ENCODE measurements at places on chromosomes 4 and X.

- no peak for DNase-seq
These were observed 209.5 kb downstream of the PCDH7 start for GRCh38 chr4:30929649-30930048.

- no peak for DNase-seq
These were observed 10.5 kb downstream of the ANTXR2 start for GRCh38 chr4:80062527-80062926.

DNA sequence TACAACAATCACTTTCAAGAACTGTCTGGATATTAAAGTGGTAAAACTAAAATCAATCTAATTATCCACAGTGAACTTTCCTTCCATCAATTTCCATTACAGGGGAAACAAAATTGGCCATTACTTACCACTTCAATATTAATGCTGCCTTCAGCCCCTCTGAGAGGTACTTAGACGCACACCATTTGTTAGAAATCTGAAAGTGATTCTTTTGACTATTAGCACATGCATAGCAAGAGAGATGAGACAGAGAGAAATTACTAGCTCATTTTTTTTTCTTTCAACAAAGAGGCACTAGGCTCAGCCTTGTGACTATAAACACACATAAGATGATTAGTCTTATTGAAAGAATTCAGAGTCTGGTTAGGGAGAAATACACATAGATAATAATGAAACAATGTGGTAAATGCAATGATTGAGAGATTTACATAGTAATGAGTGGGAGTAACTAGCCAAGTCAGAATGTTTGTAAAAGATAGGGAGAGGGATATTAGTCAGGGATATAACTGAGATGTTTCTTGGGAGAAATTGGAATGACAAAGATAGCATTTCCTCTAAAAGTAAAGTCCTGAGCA is 93.3 kb downstream of the YIPF7 start:
- no peak for DNase-seq

GRCh38 chr4:88803600-88804096 is 106.0 kb upstream of the NAP1L5 start:
- no peak for DNase-seq

GRCh38 chr4:74838746-74839370 is 44.5 kb upstream of the BTC start:
- DNase-seq, result no peak

- DNase-seq, result no peak
These were observed 261.8 kb downstream of the ADGRL3 start for GRCh38 chr4:61461956-61462355.

DNA sequence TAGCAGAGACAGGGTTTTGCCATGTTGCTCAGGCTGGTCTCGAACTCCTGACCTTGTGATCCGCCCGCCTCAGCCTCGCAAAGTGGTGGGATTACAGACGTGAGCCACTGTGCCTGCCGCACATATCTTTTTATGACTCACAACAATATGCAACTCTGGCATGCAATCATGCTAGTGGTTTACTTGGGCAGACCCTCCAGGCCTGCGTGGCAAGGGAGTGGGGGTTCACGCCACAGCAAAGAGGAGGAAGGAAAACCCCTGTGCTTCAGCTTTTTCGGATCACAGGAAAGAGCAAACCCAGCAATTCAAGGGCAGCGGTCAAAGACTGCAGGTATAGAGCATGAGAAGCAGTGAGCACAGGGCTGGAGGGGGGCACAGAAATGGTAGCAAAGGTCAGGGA is 48.3 kb upstream of the CD99 start:
- DNase-seq, result no peak

- DNase-seq, result no peak
These were observed 115.6 kb downstream of the GPR143 start for GRCh38 chrX:9650091-9650490.

GRCh38 chrX:116667346-116668134 is 204.8 kb upstream of the CT83 start:
- DNase-seq, result no peak
